ENCODE measurements at places on chromosomes 2 and 18.
A peak's percentile ranks its signal among the peaks of the same experiment; 100 is the strongest.

- no peak for DNase-seq
- peaks cover 3% of the 10 kb centered on the region for H3K36me3 ChIP-seq
- peak overlapping the region; percentile 91 for H3K4me3 ChIP-seq
- H3K4me1 ChIP-seq: peaks cover 12% of the 10 kb centered on the region
These were observed 1.5 kb upstream of the MTCL1 start for GRCh38 chr18:8703781-8704301.

DNA sequence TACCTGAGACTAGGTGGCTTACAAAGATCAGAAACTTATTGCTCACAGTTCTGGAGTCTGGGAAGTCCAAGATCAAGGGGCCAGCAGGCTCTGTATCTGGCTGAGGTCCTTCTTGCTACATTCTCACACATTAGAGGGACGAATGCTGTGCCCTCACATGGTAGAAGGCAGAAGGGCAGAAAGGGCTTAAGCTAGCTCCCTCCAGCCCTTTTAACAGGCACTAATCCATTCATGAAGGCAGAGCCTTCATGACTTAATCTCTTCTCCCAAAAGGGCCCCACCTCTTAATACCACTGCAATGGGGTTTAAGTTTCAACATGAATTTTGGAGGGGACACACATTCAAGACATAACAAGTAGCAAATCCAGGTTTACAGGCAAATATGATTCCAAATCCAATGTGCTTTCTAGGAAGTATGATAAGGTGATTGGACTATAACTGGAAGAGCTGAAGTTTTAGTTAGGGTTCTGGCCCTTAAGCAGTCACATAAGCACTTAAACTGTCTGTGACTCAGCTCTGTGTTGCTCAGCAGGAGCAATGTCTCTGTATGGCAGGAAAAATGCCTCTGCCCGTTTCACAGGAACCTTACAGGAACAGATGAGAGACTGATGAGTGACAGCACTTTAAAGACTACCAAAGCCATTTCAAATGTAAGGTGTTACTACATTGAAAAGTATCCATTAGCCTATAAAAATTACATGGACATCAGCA is 119.6 kb upstream of the PTPRM start:
- H3K36me3 ChIP-seq: no peaks in the 10 kb centered on the region
- H3K27me3 ChIP-seq: peaks cover 4% of the 10 kb centered on the region
- no peak overlapping the region for H3K4me3 ChIP-seq
- no peaks in the 10 kb centered on the region for H3K4me1 ChIP-seq
- H3K27ac ChIP-seq: no peak overlapping the region

GRCh38 chr18:35042389-35043071 is 1.3 kb downstream of the MAPRE2 start:
- peak overlapping the region; percentile 87 for H3K4me3 ChIP-seq
- H3K27ac ChIP-seq: peak overlapping the region; percentile 97
- H3K27me3 ChIP-seq: no peaks in the 10 kb centered on the region
- peaks cover 70% of the 10 kb centered on the region for H3K4me1 ChIP-seq
- DNase-seq: peak; percentile 83

DNA sequence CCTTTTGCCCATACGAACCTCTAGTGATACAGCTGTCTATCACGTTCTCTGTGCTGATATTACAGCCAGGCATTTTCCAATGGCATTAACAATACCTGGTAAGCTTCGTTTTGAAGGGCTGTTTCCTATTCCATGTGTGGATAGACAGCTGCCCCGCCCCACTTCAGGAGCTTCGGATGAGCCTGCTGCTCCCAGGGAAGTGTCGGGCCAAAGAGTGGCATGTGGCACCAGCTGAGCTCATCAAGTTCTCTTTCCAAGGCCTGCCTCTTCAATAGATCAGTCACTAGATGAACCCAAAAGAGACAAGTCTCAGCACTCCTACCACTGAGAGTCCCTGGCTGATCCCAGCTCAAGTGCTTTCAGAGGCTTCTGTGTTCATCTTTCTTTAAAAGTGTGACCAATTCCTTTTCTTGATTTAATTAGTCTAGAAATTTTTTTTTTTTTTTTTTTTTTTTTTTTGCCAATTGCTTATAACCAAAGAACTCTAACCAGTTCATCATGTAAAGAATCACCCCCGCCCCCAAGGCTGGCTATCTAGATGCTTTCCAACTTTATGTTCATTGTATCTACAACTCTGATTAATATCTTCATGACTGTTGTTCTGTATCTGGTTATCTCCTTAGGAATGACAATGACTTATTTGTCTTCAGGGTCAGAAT is 46.6 kb downstream of the HDAC4 start:
- no peak overlapping the region for H3K4me3 ChIP-seq
- no peak for DNase-seq
- H3K4me1 ChIP-seq: peaks cover 15% of the 10 kb centered on the region
- peaks cover 26% of the 10 kb centered on the region for H3K36me3 ChIP-seq
- no peaks in the 10 kb centered on the region for H3K27me3 ChIP-seq

- H3K36me3 ChIP-seq: no peaks in the 10 kb centered on the region
- H3K27ac ChIP-seq: no peak overlapping the region
- no peak for DNase-seq
- H3K27me3 ChIP-seq: peaks cover 26% of the 10 kb centered on the region
- no peaks in the 10 kb centered on the region for H3K4me1 ChIP-seq
These were observed 86.9 kb upstream of the MAPK4 start for GRCh38 chr18:50472941-50473340.

DNA sequence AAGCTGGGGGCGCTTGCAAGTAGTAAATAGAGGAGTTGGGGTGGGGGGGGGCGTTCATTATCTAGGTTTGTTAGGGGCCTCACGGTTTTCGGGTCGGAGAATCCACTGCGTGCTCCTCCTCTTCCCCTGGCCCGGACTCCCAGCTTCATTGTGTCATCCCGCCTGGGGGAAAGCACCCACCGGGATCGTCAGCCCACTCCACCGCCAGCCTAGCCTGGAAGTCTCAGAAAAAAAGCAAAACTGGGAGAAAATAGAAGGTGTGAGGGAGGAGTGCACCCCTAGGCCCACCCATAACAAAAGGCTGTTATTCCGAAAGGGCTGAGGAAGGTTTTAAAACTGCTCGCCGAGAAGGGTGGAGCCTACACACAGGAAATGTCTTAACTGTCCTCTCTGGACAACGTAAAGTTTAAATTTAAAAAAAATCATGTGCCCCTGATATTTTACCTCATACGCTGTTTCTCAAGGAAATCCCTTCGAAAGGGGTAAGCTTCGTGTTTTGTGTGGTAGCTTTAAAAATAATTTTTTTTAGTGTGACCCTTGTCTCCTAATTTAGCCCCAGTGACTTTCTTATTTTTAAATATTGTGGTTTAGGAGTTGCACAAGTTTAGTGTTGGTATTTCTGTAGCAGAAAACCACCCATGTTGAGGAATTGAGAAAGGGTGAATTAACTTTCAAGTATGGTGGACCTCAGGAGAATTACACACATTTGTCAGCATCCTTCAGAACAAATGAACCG is 104.2 kb downstream of the SPTBN1 start:
- peak overlapping the region; percentile 96 for H3K4me3 ChIP-seq
- no peak for DNase-seq
- peaks cover 8% of the 10 kb centered on the region for H3K36me3 ChIP-seq

Data from naive thymus-derived CD8-positive, alpha-beta T cell (primary cell).